ENCODE measurements at places on chromosomes 13 and 19.

DNA sequence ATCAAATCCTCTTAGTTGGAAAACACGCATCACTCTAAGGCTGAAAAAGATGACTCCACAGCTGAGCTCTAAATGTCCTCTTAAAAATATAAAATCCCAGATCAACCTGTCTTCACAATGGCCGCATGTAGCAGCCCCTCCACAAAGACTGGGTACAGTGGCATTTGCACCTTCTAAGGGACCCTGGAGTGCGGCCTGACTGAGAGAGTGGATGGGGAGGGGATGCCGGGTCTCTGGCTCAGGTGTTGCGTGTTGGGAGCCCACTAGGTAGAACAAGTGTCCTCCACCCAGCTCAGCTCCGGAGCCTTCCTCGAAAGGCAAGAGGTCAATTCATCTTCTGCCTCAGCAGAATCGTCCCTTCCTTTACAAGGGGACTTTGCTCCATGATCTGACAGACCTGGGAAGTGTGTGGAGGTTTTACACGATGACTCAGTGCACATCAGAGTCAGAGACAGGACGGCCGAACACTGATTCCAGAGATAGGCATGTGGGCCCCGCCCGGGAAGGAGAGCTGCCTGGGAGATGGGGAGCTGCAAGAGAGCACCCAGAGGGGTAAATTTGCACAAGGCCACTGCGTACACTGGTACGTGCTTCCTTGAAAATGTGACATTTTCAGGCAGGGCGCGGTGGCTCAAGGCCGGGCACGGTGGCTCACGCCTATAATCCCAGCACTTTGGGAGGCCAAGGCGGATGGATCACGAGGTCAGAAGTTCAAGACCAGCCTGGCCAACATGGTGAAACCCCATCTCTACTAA is 23.5 kb upstream of the SLC15A1 start:
- DNase-seq: no peak

DNA sequence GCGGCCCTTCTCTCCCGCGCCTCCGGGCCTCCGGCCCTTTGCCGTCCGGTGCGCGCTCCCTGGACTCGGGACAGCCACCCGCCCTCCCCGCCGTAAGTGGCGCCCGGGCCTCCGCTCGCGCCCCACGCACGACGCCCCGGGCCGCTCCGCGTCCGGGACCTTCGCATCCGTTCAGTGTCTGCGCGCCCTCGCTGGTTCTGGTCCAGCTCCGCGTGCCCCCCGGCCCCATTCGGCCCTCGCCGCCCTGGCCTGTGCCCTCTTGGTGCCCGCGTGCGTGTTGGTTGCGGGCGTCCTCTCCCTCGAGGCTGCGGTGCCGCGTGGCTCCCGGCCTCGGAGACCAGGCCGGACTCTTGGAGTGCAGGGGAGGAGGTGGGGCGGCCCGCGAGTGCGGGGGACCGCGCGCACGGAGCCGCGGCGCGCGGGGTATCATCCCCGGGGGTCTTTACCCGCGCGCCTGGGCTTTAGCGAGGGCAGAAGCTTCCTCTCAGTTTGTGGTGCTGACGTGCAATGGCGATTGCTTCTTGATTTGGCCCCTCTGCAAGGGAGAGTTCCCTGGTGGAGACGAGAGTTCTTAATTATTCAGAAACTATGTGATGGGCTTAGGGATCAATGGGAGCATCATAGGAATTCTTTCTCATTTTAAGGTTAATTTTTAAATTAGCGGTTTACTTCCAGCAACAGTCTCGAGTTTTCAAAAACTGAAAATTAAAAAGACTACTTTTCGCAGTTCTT is 757 bp downstream of the WASF3 start:
- DNase-seq: no peak

GRCh38 chr19:54229146-54229545 is 6.3 kb upstream of the LILRB3 start:
- DNase-seq: no peak

- no peak for DNase-seq
These were observed 29.1 kb downstream of the PLPP2 start for GRCh38 chr19:262125-262524.

DNA sequence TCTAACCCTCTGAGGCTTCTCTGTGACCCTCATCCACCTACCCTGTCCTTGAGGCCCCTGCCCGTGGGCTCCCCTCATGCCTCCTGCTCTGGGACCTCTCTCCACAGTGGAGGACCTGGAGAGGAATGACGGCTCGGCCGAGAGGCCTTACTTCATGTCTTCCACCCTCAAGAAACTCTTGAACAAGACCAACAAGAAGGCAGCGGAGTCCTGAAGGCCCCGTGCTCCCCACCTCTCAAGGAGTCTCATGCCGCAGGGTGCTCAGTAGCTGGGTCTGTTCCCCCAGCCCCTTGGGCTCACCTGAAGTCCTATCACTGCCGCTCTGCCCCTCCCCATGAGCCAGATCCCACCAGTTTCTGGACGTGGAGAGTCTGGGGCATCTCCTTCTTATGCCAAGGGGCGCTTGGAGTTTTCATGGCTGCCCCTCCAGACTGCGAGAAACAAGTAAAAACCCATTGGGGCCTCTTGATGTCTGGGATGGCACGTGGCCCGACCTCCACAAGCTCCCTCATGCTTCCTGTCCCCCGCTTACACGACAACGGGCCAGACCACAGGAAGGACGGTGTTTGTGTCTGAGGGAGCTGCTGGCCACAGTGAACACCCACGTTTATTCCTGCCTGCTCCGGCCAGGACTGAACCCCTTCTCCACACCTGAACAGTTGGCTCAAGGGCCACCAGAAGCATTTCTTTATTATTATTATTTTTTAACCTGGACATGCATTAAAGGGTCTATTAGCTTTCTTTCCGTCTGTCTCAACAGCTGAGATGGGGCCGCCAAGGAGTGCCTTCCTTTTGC is 10.8 kb upstream of the ILF3 start:
- DNase-seq: no peak

DNA sequence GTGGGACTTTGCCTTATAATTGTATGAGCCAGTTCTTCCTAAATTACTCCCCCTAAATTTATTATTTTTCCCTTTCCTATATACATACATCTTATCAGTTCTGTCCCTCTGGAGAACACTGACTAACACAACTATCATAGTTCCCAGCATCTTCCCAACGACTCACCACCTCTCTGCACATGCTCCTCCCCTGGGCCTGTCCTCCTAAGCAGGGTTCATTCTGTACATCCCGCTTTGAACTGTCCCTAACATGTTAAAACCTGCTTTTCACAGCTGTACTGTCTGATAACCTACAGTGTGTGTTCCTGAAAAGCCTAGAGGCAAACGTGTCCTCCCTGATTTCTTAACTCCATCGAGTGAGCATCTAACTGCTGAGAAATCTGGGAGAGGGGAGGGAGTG is 141.7 kb downstream of the EFNB2 start:
- DNase-seq: no peak

DNA sequence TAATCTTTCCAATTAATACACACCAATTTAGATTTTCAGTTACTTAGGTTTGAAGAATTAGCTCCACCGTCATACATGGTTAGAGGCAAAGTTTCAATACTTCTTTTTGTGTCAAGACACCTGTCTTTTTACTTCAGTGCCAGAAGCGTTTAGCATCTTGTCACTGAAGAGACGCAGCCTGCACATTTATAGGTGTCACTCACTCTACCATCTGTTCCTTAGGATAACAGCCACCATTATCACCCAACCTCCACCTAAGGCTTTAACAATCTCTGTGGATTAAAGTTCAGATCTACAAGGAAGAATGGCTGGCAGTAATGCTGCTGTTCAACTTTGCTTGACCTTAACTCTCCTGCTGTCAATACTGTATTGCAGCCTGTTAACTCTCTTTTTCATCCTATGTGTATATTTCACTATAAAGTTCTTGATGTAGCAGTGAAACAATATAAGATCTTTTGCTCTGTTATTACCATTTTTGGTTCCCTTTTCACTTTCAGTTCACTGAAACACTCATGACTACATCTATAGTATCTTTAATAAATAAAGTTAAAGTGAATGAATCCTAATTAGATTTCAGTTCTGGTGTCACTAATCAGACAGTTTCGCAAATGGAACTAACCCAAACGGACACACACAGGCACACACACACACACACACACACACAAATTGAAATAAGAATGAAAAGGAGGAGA is 435.6 kb downstream of the PCDH9 start:
- DNase-seq: no peak

- no peak for DNase-seq
These were observed 133.2 kb downstream of the TUBA3C start for GRCh38 chr13:19048381-19048780.

DNA sequence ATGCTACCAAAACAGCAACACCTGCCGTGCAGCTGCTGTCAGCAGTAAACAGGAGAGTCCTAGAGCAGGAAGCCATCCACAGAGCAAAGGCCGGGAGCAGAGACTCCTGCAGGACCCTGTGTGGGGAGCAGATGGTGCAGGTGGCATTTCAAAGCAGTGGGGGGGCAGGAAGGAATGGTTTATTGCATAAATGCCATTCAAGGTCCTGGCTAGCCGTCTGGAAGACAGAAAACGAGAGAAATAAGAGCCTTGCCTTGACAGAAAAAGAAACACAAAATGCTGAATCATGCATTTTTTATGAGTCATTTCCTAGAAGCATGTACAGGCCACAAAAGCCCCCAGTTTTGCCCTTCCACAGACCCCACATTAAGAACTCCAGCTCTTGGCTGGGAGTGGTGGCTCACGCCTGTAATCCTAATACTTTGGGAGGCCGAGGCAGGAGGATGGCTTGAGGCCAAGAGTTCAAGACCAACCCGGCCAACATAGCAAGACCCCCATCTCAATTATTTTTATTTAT is 5.4 kb downstream of the RSPH6A start:
- peak; percentile 40 for DNase-seq

- no peak for DNase-seq
These were observed 561.7 kb downstream of the DIAPH3 start for GRCh38 chr13:59601993-59602392.

- peak; percentile 39 for DNase-seq
These were observed 31.5 kb upstream of the ZNF766 start for GRCh38 chr19:52237771-52238400.

GRCh38 chr19:43901395-43902390 is 33.4 kb downstream of the ZNF45 start:
- peak; percentile 59 for DNase-seq

GRCh38 chr13:46662690-46663089 is 109.7 kb downstream of the LRCH1 start:
- DNase-seq: no peak

- no peak for DNase-seq
These were observed 564.1 kb downstream of the EFNB2 start for GRCh38 chr13:105971312-105971711.

- no peak for DNase-seq
These were observed 583.7 kb downstream of the SLITRK1 start for GRCh38 chr13:83298617-83299016.

DNA sequence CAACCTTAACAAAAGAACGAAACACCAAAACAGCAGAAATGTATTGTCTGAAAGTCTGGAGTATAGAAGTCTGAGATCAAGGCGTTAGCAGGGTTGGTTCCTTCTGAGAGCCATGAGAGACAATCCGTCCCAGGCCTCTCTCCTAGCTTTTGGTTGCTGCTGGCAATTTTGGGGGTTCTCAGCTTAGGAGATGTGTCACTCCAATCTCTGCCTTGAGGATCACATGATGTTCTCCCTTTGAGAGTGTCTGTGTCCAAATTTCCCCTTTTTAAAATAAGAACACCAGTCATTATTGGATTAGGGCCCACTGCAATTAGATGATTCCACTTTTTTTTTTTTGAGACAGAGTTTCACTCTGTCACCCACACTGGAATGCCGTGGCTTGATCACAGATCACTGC is 10.1 kb downstream of the KCNN1 start:
- no peak for DNase-seq

- no peak for DNase-seq
These were observed 19.3 kb upstream of the FREM2 start for GRCh38 chr13:38667526-38668109.

DNA sequence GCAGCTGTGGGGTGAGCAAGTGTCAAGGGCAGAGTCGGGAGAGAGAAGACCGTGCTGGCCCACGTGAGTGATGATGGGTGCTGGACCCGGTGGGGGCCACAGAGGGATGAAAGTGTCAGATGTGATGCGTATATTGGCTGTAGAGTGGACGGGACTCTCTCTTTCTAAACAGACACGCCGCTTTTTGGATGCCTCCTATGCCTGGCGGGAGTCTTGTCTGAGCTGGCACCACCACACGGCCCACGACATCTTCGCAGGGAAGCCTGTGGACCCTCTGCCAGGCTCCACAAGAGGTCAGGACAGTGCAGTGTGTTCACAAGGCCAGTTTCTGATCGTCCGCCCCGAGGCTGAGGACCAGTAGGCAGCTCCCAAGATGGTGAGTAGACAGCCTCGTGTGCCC is 12.9 kb upstream of the MRI1 start:
- DNase-seq: no peak

- DNase-seq: peak; percentile 1
These were observed 80.0 kb upstream of the GPR183 start for GRCh38 chr13:99386911-99387788.

- no peak for DNase-seq
These were observed 201.3 kb upstream of the SLITRK6 start for GRCh38 chr13:86000546-86000945.

DNA sequence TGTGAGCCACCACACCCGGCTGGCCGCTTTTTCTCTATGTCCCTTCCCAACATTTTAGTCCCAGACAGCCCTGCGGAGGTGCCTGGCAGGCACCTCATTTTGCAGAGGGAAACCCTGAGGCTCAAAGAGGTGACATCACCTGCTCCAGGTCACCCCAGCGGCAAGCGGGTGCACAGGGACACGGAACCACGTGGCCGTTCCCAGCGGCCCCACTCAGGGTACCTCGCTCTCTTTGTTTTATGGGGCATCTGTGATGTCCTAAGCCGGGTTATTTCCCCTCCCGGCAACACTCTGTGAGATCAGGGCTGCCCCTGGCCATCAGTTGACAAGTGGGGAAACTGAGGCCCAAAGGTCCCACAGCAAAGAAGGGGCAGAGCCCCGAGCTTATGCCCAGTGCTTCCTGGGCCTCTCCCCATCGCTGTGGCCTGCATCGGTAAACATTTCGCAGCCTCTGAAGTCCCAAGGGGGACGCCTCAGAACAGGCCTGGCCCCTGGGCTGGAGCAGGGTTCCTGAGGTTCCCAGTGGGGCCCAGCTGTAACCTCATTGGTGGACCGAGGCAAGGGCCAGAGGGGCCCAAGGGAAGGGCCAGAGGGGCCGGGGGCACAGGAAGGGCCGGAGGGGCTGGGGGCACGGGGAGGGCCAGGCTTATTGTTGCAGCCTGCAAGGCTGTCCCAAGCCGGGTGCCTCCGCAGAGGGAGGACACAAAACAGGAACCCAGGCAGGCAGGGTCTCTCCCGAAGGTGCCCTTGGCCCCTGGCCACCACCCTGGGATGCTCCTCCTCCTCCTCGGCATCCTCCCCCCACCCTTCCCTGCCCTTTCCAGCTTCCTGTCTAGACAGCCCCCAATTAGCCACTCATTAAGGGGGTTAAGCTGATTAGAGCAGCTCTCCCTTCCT is 39.0 kb downstream of the SMIM24 start:
- no peak for DNase-seq
